ENCODE measurements at places on chromosomes 4 and X.

GRCh38 chr4:126799971-126800574 lies 832.7 kb upstream of the INTU start:
- no peak for DNase-seq

- peak; percentile 38 for DNase-seq
Measured at GRCh38 chr4:136864604-136865185, 667.6 kb downstream of the PCDH18 start.

- DNase-seq = no peak
Measured at GRCh38 chr4:74260036-74260435, 48.2 kb upstream of the EPGN start.

DNA sequence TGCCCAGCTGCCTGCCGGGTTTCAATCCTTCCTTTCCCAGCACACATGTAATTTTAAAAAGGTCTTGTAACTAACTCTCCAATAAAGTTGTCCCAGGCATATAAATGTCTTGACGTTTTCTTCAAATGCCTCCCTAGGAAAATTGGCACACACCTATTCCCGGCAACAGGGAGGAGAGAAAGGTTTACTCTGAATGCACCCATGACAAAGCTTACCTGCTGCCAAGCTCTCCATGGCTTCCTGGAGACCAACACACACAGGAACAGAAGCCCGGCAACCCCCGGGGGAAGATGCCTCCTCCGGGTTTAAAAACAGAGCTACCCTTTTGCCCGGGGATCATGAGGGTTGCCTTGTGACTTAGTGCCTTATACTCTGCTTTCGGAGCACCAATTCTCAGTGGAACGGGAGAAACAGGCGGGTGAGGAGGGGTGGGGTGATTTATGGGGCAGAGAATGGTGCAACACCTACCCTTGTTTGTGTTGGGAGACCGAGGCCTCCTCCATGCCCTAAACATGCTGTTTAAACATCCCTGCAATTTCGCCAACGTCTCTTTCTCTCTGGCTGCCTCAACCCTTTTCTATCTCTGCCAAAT lies 4.8 kb upstream of the GYG2 start:
- DNase-seq = no peak

GRCh38 chr4:102213031-102213430 lies 132.3 kb downstream of the SLC39A8 start:
- no peak for DNase-seq

DNA sequence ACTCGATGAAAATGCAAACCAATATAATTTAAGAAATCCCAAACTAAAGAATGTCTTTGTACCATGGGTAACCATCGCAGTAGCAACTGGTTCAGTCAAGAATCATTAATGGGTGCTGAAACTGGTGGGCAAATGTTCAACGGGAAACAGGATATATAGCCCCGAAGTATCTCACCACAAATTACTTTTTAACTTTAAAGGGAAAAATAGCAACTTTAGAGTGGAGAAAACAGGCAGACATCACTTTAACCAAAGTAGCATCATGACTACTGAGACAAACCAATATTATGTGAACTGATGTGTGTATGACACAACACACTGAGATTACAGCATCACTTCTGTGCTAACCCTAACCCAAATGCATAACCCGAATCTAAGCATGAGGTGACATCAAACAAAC lies 33.8 kb upstream of the SLAIN2 start:
- DNase-seq = no peak

DNA sequence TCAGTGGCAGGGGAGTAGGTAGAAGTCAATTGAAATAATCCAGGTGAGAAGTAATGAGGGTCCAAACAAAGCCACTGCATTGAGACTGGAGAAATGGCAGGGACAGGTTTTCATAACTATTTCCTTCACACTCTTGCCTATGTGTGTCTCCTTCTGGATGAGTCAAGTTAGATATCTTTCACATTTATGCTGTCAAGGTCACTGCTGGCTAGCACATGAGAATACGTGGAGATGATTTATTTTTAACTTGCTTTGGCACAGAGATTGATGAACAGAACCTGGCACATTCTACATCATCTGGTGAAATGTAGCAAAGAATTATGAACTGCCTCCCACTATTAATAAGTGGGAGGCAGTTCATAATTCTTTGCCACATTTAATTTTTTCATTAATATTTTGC lies 66.7 kb upstream of the BOD1L1 start:
- DNase-seq = no peak

GRCh38 chr4:73676861-73677323 lies 56.7 kb upstream of the RASSF6 start:
- DNase-seq = no peak

GRCh38 chr4:145784036-145784435 lies 104.1 kb downstream of the C4orf51 start:
- no peak for DNase-seq

- no peak for DNase-seq
Measured at GRCh38 chr4:2799971-2800690, 7.2 kb downstream of the SH3BP2 start.

DNA sequence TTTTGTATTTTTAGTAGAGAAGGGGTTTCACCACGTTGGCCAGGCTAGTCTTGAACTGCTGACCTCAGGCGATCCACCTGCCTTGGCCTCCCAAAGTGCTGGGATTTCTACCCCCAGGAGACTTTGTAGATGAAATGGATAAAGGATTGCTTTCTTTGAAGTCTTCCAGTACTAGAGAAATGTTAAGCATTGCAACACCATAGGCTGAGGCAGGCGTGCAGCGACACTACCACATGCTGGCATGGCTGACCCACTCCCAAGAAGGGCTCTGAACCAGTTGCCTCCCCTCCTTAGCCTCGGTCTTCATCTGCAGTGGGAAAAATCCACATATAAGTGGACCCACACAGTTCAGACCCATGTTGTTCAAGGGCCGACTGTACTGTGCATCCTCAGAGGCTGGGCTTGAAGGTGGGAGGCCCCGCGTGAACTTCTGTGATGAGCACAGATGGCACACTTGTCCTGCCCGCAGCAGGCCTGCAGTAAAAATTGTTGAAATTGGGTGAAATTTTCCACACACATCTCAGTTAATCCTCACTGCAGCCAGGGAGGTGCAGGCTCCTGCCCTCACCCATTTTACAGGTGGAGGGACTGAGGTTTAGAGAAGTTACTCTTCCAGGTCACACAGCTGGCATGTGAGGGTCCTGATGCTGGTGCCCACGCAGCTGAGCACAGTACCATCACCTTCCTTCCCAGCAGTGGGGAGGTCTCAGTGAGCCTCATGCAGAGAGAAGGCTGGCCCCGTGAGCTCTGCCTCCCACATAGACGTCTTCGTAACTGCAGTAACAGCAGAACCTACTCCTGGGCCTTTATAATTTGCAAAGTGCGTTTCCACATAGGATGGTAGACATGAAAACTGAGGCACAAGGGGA lies 35.5 kb downstream of the HTRA3 start:
- DNase-seq = no peak

- no peak for DNase-seq
Measured at GRCh38 chr4:81062001-81062400, 31.5 kb downstream of the BMP3 start.

- DNase-seq = no peak
Measured at GRCh38 chrX:35444671-35445355, 353.3 kb upstream of the MAGEB16 start.

DNA sequence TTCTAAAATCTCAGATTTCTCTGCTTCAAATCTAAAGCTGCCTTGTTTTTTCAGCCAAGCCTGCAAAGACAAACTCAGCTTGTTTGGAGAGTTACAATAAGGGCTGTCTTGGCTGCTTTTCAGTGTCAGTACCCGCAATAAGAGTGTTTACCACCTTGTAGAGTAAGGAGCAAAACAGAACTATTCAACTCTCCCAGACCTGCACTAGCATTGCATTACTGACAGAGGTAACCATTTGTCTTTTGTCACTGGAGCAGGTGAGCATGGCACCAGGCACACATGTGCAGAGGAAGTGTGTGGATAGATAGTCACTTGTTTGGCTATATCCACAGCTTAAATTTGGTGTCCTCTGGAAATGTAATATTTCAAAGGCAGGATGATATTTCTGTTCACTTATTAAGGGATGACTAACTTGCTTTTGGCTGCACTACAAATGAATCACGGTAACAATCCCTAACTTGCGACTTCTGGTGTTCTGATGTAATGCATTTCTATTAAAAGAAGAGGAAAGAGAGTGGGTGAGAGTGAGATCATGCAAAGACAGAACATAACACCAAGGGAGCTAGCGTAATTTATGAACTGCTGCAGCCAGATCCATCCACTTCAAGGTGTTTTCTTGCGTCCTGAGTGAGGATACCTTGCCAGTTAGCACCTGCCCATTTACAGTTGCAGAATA lies 38.6 kb downstream of the PTCHD1 start:
- no peak for DNase-seq

DNA sequence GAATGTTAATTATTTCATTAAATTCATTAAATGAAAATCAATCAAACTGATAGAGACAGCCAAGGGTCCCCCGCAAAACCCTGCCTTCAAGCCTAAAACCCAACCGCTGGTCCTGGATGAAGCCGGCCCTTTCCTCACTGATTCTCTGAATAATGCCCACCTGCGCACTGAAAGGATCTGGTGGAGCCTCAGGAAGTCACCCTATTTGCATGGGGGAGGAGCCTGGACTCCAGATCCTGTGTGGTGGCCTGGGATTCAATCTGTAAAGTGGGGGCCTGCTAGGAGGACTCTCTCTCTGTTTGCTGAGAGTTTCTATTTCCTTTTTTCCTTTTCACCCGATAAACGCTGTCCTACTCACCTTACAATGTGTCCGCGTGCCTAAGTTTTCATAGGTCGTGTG lies 97.9 kb upstream of the ADAMTS3 start:
- no peak for DNase-seq

GRCh38 chr4:31294655-31295480 lies 574.7 kb downstream of the PCDH7 start:
- no peak for DNase-seq

DNA sequence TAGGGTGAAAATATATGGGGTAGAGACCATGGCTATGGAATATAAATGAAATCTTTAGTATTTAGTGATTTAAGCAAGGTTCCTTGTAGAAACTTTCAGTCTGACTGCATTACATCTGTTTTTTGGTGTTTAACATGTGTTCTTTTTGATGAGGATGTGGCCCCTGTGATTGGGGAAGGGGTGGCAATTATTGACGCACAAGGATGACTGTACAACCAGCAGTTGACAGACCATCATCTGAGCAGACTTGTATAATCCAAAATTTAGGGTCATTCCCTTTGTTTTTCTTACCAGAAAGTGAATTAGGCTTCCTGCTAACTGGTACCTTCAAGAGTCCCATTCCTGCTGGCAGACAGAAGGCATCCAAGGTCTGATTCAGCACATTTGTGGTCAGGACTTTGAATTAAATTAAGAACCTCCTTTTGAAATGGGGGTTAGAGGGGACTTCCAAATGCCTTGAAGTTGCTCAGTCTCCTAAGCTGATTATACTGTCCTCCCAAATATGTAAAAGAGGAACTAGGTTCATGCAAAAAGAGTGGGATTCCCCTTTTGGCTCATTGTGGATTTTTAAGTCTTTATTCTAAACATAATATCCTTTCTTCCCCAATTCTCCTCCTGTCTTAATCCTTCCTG lies 112.4 kb upstream of the CXCL13 start:
- peak; percentile 25 for DNase-seq

DNA sequence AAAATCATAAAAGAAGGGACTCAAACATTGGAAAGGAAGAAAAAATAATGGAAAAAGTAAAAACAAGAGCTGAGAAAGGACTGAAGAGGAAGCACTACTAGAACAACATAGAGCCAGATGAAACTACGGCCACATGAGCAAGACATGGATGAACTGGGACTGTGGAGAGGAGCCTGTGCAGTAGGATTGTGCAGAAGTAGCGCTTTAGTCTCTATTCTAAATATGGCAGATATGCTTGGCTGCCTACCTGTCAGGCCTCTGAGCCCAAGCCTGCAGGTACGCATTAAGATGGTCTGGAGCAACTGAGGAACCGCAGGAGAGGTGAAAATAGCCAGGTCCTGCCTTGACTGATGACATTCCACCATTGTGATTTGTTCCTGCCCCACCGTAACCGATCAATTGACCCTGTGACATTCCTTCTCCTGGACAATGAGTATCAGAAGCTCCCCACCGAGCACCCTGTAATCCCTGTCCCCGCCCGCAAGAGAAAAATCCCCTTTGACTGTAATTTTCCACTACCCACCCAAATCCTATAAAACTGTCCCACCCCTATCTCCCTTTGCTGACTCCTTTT lies 154.3 kb downstream of the CAMK2D start:
- DNase-seq = no peak

GRCh38 chr4:10283761-10284160 lies 167.2 kb upstream of the WDR1 start:
- DNase-seq = no peak

DNA sequence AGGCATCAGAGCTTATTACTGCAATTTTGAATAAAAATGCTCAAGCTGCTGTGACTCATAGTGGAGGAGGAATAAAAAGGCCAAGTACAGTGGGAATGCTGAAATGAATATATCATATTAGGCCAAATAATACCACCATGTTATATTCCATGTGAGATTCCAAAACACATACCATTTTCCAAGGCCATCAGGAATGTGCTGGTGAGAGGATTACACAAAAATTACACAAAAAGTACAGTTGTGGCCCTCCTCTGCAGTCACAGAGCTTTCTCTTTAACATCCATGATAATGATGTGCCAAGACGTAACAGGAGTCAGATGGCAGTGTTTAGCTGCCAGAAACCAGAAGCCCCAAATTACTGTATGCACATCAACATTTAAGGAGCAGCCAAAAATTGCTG lies 153.5 kb downstream of the PCDH18 start:
- DNase-seq = no peak

GRCh38 chr4:84855774-84856173 lies 110.7 kb downstream of the WDFY3 start:
- no peak for DNase-seq

- no peak for DNase-seq
Measured at GRCh38 chrX:49072712-49073095, 1.1 kb downstream of the PRAF2 start.

GRCh38 chr4:41148292-41148691 lies 66.0 kb downstream of the APBB2 start:
- no peak for DNase-seq

GRCh38 chr4:42482516-42483327 lies 85.4 kb downstream of the SHISA3 start:
- no peak for DNase-seq

DNA sequence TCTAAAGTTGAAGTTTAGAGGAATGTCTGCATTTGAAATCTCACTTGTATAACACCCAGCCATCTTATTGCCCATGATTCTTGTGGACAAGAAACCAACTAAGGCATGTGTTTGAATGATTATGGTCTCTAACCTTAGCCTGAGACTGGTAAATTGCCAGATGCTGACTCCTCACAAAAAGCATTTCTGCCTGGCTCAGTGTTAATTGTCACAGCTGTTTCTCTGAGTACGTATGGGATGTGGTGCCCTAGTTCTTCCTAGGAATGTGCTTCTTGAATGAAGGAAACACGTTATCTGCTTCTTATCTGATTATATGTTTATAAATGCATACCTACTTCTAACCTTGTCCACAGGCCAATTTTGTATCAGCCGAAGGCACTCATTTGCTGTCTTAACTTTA lies 63.1 kb upstream of the NDP start:
- no peak for DNase-seq

- DNase-seq = no peak
Measured at GRCh38 chr4:77695774-77696173, 90.2 kb downstream of the CXCL13 start.

DNA sequence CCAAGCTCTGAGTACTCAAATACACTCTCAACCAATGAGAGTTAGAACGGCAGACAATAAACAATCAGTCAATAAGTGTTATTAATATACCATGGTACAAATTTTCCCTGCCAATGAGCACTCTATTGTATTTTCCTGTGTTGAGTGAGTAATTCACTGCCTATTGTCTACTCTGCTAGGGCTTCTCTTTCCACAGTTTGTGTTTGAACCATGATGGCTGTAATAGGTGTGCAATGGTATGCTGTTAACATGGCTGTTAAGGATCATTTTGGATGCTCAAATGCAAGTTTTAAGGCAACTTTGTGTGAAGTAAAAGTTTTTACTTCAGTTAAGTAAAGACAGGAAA lies 41.2 kb downstream of the RPS6KA3 start:
- no peak for DNase-seq
